Activated naive CD8-positive, alpha-beta T cell treated with anti-CD3 and anti-CD28 coated beads, Interleukin-2, amount 50 U/mL, for 24 hours (primary cell): ENCODE measurements at places on chromosomes 3 and 15.

DNA sequence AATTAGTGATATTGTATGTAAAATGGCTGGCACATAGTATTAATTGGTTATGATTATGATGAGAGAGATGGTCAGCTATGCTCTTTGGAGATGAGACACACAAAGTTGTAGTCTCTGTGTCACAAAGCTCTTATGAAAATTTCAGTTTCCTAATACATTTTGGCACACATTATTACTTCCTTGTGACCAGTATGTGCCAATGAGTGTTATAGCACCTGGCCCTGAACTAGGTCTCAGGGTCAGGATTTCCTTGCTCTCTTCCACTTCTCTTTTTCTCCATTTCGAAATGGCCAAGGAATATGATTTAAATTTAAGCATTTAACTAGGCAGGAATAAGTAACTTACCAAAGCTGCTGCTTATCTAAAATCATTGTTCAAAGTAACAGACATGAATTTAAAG is 28.0 kb downstream of the TIPARP start:
- no peaks in the 10 kb centered on the region for H3K4me1 ChIP-seq
- H3K27me3 ChIP-seq, result no peaks in the 10 kb centered on the region
- no peak overlapping the region for H3K27ac ChIP-seq
- DNase-seq, result no peak

GRCh38 chr3:123324880-123325765 is 123.4 kb downstream of the SEC22A start:
- no peak for DNase-seq
- no peak overlapping the region for H3K4me3 ChIP-seq
- H3K4me1 ChIP-seq, result no peaks in the 10 kb centered on the region
- H3K27ac ChIP-seq, result no peak overlapping the region
- no peaks in the 10 kb centered on the region for H3K36me3 ChIP-seq
- peaks cover 6% of the 10 kb centered on the region for H3K27me3 ChIP-seq

DNA sequence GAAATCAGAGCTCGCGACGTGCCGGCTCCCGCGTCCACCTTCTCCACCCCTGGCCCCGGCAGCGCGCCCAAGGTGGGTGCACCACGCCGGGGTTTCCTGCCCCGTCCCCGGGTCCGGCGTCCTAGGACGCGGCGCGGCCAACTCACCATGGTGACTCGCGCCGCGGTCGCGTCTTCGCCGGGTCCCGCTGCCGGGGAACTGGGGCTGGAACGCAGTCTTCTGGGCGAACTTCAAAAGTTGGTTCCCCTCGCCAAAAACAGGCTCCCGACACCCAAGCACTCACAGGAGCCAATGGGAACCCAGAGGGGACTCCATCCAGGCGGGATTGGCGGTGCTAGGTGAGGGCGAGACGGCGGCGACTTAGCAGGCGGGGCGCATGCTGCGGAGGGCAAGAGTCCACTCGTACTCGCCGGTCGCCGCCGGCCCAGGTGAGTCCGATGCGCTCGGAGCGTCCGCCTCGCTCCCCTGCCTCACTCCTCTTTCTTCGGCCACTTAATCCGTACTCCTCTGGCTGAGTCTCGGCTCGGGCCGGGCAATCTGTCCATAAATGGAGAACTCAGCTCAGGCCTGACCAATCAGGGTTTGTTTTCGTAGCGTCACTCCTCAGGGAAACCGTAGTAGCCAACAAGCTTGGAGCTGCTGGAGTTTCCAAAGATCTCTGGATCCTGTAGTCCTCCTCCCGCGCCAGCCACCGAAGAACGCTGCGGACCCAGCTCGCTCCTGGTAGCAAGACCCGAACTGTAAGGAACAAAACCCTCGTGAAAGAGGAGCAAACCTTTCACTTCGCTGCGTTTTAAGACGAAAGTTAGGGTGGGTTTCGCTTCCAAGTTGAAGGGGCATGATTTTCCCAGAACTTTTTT is at the start of gene MYO1E:
Gene MYO1E, minus strand, starts transcription at position 520 of the 860 bp plus-strand sequence. Its CDS starts 371 bp downstream, at position 149.
- peaks cover 6% of the 10 kb centered on the region for H3K36me3 ChIP-seq
- peak; percentile 46 for DNase-seq
- peaks cover 43% of the 10 kb centered on the region for H3K27me3 ChIP-seq

GRCh38 chr3:45534632-45535031 is 59.9 kb upstream of the LIMD1 start:
- no peaks in the 10 kb centered on the region for H3K27me3 ChIP-seq
- H3K4me1 ChIP-seq, result no peaks in the 10 kb centered on the region
- H3K4me3 ChIP-seq, result no peak overlapping the region
- no peak for DNase-seq

GRCh38 chr3:18655827-18656226 is 230.7 kb upstream of the SATB1 start:
- no peak for DNase-seq
- no peaks in the 10 kb centered on the region for H3K36me3 ChIP-seq
- no peaks in the 10 kb centered on the region for H3K27me3 ChIP-seq
- H3K4me3 ChIP-seq, result no peak overlapping the region

DNA sequence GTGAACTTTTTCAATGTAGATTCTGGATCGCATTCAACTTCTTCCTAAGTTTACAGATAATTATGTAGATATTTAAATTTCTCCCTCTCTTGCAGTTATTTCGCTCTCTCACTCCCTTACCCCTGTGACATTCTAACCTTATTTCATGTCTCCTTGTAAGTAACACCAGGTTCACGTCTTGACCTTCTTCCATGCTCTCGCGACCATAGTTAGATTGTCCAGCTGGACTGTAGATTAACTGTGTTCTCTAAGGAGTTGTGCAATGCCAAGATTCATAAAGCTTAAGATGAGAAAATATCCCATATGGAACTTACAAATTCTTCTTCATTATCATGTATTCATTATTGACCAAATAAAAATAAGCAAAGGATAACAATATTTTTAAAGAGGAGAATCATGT is 430.5 kb downstream of the GABRG3 start:
- DNase-seq, result no peak
- H3K27me3 ChIP-seq, result no peaks in the 10 kb centered on the region
- no peak overlapping the region for H3K4me3 ChIP-seq
- H3K27ac ChIP-seq, result no peak overlapping the region
- no peaks in the 10 kb centered on the region for H3K4me1 ChIP-seq
